DMS53 (cell line): ENCODE measurements at places on chromosomes 7 and 10.

- DNase-seq, result no peak
Measured at GRCh38 chr7:12635830-12636229, 51.6 kb upstream of the ARL4A start.

DNA sequence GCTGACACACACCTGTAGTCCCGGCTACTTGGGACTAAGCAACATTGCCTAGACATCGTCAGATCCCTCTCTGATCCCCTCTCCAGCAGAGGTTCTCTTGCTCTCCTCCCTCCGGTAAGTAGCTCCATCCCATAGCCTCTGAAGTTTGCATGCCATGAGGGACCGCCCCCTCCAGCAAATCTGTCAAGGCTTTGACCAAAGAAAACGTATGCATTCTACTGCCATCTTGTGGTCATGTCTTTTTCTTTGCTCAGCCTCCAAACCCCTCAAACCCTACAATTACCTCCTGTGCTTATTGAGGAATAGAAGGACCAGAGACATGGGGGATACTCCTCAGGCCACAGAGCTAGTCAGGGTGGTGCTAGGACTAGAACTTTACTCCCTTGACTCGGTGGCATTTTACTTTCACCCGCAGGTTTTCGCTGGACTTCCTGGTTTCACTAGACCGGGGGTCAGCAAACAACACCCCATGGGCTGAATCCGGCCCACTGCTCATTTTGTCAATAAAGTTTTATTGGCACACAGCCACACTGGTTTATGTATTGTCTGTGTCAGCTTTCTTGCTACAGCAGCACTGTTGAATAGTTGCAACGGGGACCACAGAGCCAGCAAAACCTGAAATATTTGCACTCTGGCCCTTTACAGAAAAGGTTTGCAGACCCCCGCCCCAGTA, 202.6 kb upstream of the FOXK1 start:
- peak; percentile 65 for DNase-seq

GRCh38 chr10:44183667-44184632, 200.9 kb downstream of the CXCL12 start:
- no peak for DNase-seq

DNA sequence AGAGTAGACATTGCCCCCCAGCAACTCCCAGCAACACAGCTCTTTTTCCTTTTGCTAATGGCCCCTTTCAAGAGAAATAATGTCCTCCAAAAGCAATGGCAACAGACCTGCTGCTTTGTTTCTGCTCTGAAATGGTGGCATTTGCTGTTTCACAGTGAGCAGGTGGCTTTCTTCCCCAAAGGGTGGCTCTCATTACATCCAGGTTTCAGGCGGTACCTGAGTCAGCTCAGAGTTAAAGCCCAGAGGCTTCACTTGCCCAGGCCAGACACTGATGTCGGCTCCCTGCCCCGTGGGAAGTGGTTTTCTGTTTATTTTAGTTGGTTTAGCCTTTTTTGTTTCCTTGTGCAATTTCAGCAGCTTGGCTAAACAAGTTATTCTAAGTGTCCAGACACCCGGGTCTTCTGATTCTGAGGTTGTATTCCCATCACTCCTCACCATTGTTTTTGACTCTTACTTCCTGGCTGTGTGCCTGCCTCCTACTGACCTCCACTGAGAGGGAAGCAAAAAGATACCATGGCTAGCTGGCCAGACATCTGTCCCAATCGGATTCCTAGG, 7.8 kb upstream of the ATOH7 start:
- DNase-seq, result no peak

GRCh38 chr10:84908491-84908890, 580.1 kb downstream of the CCSER2 start:
- peak; percentile 71 for DNase-seq

- peak; percentile 90 for DNase-seq
Measured at GRCh38 chr10:11874568-11875493, 51.7 kb downstream of the PROSER2 start.

- DNase-seq, result no peak
Measured at GRCh38 chr10:44986179-44986578, 7.6 kb upstream of the DEPP1 start.

GRCh38 chr10:110765513-110766319, 106.0 kb upstream of the PDCD4 start:
- peak; percentile 36 for DNase-seq

DNA sequence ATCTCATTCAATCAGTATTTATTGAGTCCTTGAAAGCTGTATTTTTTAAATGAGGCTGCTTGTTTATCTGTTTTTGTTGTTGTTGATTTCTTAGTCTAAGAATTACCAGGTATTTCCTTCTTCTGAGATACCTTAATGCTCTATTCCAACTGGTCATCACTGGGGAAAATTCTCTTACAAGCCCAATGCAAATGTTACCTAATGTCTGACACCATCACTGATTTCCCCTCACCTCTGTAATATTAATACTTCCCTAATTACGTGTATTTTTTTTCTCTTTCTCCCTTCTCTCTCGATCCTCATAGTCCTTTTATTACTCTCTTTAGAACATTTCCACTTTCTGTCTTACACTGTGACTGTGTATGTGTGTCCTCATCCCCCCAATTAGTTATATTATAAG, 13.9 kb downstream of the HDAC9 start:
- DNase-seq, result peak; percentile 50

GRCh38 chr7:28993371-28993770, 35.2 kb upstream of the TRIL start:
- no peak for DNase-seq

- no peak for DNase-seq
Measured at GRCh38 chr7:70574970-70575799, 556.8 kb upstream of the GALNT17 start.

- DNase-seq, result peak; percentile 66
Measured at GRCh38 chr10:33132626-33133025, 174.6 kb upstream of the ITGB1 start.

DNA sequence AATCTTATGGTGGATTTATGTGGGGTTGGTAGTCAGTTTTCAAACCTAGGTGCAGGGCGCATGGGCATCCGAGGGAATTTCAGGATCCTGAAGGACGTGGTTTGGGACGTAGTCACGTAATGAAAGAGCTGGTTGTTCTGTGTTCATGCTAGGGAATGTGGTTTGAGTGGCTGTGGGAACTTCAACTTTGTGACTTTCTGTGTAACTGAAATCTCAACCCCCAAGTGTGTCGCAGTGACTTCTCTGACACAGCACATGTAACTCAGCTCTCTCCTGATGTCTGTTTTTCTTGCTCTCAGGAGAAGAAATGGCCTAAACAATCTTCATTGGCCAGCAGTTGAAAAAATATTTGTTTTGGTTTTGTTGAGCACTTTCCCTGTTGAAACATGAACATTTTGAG, 199.0 kb downstream of the PTEN start:
- DNase-seq, result no peak
